RPMI7951 (cell line): ENCODE measurements at places on chromosomes 6 and 20.

DNA sequence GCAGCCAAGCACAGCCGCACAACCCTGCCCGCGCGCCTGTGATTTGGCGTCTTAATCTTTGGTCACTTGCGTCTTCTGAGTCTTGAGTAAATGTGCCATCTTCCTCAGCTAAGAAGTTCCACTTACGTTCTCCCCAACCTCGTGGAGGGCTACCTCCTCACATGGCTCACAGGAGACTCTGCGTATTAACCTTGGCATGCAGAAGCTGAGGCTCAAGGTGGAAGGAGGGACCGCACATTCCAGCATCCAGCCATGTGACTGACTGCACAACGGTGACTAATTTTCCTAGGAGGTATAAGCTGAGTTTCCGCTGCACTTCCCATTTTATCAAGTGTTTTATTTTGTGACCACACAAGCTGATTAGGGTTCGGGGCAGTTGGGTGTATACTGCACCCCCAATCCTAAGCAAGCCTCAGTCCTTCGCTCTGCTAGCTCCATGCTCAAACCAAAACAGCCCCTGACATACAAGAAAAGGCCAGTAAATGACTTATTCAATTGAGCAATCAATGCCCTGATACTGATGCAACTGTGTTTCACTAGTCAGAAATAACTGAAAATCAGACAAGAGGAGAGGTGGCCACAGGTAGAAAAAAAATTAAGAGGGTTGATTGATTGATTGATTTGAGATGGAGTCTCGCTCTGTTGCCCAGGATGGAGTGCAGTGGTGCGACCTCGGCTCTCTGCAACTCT lies 7.0 kb downstream of the BEND3 start:
- DNase-seq, result no peak

DNA sequence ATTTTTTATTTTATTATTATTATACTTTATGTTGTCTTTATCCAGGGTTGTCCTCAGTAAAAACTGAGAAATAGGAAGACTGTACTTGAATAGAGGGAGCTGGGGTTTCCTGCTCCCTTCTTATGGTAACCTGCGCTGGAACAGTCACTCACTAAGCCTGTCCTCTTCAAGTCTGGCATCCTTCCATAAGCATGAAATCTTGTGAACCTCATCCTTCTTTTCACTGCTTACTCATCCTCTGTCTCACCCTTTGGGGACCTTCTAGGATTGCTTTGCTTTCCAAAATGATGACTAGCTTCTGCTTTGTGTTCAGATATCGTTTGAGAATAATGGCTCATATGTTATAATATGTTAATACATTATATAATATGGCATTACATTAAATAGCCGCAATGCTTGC lies 90.6 kb downstream of the C6orf118 start:
- DNase-seq, result peak; percentile 57

DNA sequence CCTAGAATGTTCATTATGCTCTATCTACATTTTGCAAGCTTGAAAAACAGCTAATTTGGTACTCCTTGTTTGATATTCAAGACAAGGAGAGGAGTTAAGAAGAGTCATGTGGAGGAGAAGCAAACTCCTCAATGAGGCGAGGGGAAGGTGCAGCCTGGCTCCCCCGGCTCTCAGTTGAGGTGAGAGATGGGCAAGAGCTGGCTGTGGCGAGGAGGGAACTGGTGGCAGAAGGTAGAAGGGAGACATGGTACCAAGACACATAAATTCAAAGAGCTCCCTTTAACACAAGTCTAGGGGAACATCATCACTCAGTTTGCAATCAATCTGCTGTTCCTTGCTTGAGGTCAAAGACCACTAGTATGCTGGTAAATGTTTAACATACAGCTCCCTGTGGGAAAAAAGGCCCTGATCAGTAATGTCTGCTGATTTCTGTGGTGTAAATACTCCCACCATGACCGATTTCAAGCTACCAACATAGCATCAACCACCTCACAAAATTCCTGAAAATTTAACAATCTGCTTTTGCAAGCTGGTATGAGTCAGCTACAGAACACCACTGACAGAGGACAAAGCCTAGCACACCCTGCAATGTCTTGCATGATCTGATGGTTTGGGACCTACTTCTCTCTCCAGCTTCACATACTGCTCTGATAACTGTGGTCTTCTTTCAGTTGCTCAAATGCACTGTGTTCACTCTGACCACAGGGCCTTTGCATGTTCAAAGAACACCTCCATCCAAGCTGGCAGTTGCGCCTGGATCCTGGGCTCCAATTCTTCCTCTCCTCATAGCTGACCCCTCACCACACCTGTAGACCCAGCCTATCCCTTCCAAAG lies 516.3 kb upstream of the CHD6 start:
- DNase-seq, result no peak

DNA sequence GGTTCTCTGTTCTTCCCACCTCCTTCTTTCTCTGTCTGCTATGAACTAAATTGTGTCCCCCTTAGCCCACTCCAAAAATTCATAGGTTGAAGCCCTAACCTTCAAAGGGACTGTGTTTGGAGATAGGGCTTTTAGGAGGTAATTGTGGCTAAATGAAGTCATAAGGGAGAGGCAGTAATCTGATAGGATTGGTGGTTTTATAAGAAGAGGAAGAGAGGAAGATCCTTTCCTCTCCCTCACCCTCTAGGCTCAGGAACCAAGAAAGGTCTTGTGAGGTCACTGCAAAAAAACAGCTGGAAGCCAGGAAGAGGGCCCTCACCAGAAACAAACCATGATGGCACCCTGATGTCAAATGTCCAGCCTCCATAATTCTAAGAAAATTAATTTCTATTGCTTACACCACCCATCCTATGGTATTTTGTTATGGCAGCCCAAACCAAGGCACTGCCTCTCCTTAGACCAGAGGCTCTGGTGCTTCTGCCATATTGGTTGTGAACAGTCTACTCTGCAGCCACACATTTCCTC lies 135.1 kb upstream of the COL21A1 start:
- no peak for DNase-seq

- DNase-seq, result peak; percentile 19
These were observed 41.7 kb downstream of the SNAP25 start for GRCh38 chr20:10260316-10260715.

DNA sequence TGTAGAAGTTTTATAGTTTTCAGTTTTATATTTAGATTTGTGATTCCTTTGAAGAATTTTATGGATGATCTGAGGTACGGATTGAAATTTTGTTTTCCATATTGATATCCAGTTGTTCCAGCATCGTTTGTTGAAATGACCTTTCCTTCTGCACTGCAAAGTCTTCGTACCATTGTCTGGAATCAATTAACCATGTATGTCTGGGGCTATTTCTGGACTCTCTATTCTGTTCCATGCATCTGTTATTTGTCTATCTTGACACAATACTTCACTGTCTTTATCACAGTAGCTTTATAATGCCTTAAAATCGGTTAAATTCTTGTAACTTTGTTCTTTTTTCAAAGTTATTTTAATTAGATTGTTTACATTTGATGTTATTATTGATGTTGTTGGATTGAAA lies 154.9 kb downstream of the FARS2 start:
- DNase-seq, result no peak

DNA sequence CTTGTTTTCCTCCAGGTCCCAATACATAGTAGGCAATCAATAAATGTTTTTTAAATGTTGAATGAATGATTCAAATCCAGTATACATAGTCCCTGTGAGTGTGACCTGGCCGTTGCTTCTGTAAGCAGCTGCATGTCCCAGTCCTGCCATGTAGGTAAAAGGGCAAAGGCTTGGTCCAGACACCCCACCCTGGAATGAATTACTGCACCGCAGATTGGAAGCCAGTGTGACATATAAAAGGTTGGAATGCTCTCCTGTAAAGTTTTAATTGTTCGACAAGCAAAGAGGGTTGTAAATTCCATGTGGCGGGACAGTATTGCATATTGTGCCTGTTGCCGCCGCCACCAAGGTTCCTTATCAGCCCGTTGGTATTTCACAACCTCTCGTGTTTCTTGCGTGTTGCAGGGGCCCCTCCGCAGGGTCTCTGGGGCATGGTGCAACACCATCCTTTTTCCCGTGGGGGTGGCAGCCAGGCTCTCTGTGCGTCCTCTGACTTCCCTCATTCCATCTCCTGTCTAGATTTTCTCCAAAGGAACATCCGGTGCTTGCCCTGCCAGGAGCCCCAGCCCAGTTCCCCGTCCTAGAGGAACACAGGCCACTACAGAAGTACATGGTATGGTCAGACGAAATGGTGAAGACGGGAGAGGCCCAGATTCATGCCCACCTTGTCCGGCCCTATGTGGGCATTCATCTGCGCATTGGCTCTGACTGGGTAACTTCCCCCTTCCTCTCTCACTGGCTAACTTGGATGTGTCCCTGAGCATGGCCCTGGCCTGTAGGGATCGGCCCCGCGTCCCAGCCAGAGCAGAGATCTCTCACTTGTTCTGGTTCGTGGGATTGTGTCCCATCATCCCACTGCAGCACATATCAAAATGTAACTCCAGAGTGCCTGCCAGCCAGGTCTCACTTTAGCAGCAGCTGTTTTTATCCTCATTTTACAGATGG lies 20.3 kb downstream of the POFUT1 start:
- no peak for DNase-seq
